ENCODE measurements at places on chromosomes 2 and 18. TPM values are rescaled to one million over a fixed set of nuclear protein-coding genes. Genes with fewer than 3 reads are reported as not detected.

- peaks cover 43% of the 10 kb centered on the region for H3K27me3 ChIP-seq
- DNase-seq: peak; percentile 44
- H3K4me3 ChIP-seq: no peak overlapping the region
- no peaks in the 10 kb centered on the region for H3K36me3 ChIP-seq
- peaks cover 35% of the 10 kb centered on the region for H3K4me1 ChIP-seq
- no peak overlapping the region for H3K27ac ChIP-seq
These were observed 2.8 kb downstream of the CIDEA start for GRCh38 chr18:12256951-12257350.

DNA sequence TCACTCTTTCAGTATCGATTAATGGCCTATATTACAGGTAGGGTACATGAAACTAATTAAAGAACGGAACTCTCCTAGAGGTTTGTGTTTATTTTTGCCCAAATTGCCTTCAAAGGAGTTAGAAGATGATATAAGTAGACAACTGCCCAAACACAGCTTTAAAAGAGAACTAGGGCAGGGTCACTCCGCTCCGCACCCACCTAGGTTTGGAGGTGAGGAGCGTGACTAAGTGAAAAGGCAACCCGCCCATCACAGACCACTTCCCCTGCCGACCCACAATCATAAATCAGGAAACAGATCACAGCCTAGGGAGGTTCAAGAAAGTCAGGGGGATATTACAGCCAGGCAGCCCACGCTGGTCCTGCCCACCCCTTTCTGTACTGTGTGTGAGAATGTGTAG is 166.7 kb downstream of the C1D start:
- H3K4me3 ChIP-seq: no peak overlapping the region
- H3K27ac ChIP-seq: no peak overlapping the region
- H3K36me3 ChIP-seq: no peaks in the 10 kb centered on the region
- no peak for DNase-seq

GRCh38 chr2:241797441-241798080 is 11.4 kb upstream of the NEU4 start:
- H3K27ac ChIP-seq: no peak overlapping the region
- no peaks in the 10 kb centered on the region for H3K36me3 ChIP-seq
- peaks cover 11% of the 10 kb centered on the region for H3K27me3 ChIP-seq

- no peaks in the 10 kb centered on the region for H3K36me3 ChIP-seq
- no peak for DNase-seq
- no peak overlapping the region for H3K4me3 ChIP-seq
- no peaks in the 10 kb centered on the region for H3K4me1 ChIP-seq
- H3K27me3 ChIP-seq: peaks cover 17% of the 10 kb centered on the region
- H3K27ac ChIP-seq: no peak overlapping the region
These were observed 13.8 kb upstream of the GATA6 start for GRCh38 chr18:22155584-22155983.

DNA sequence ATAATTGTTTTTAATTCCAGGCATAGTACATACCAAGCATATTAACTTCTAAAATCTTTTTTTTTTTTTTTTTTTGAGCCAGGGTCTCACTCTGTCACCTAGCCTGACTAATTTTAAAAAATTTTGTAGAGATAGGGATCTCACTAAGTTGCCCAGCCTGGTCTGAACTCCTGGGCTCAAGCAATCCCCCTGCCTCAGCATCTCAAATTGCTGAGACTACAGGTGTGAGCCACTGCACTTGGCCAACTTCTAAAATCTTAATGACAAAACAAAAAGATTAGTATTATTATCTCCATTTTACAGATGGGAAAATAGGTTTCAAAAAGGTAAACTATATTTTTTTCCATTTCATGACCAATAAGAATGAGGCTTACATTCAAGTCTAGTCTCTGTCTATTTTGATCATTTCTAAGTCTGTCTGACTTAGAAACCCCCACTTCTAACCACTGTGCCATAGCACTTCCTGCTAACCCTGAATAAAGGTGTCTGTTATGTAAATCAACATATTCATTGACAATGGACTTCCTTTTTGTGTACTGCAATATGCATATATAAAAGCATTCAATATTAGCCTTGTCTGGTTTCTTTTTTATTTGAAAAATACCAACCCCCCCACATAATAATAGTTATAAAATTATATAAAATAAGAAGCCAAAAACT is 28.7 kb upstream of the ZEB2 start:
- H3K36me3 ChIP-seq: no peaks in the 10 kb centered on the region
- H3K4me1 ChIP-seq: peaks cover 2% of the 10 kb centered on the region
- H3K27ac ChIP-seq: no peak overlapping the region
- no peak for DNase-seq
- no peak overlapping the region for H3K4me3 ChIP-seq

DNA sequence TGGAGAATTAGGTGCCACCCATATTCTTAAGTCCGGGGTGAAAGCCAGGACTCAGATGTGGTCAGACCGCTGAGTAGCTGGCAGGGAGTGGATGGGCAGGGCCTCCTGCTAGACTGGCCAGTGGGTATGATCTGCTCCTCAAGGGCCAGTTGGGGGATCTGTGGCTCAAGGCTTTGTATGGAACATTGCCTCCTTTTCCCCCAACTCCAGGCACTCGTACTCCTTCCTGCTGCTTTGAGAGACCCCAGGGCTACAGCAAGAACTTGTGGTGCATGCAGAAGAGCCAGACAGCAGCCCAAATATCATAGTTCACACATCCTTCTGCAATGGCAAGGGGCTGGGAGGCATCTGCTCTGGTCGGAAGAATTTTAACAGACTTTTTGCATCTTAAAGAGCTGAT is 61.7 kb downstream of the PDCL3 start:
- H3K4me3 ChIP-seq: no peak overlapping the region
- H3K4me1 ChIP-seq: no peaks in the 10 kb centered on the region
- DNase-seq: no peak

DNA sequence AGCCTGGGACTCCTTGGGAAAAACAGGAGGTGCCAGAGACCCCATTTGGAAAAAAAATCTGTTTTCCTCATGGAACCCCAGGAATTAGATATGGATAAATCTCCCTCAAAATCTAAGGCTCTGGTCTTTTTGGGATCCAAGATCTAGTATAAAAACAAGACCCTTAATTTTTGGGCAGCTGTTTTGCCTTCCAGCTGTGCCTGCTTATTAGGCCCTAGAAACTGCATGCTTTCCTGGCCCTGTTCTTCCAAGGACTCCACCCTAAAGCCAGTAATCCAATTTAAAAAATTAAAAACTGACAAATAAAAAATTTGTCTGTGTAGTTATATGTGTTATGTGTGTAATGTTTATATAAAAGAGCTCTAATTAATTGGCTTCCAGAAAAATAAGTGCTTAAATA is 274.6 kb downstream of the STK39 start:
- no peaks in the 10 kb centered on the region for H3K4me1 ChIP-seq
- no peak overlapping the region for H3K4me3 ChIP-seq
- H3K27ac ChIP-seq: no peak overlapping the region
- peaks cover 2% of the 10 kb centered on the region for H3K36me3 ChIP-seq
- no peak for DNase-seq

DNA sequence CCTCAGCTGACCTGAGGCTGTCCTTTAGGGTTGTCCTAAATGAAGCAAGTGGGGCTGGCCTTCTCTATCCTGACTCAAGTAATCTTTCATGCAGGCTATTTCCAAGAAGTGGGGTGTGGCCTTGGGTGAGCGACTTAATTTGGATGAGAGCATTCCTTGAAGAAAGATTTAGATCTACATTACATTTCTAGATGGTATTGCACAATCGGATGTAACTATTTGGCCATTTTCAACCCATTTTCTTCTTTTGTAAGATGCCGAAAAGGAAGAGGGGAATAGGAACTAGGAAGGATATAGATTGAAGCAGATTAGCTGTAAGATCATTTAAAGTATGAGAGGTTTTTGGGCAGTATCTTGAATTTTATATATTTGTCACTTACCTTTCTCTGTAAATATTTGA is 746.3 kb downstream of the MBD2 start:
- H3K27me3 ChIP-seq: no peaks in the 10 kb centered on the region
- no peaks in the 10 kb centered on the region for H3K36me3 ChIP-seq
- H3K27ac ChIP-seq: no peak overlapping the region

- H3K4me3 ChIP-seq: no peak overlapping the region
- no peaks in the 10 kb centered on the region for H3K4me1 ChIP-seq
- no peak overlapping the region for H3K27ac ChIP-seq
These were observed 804.7 kb upstream of the PIK3C3 start for GRCh38 chr18:41150316-41150715.

GRCh38 chr2:161981679-161982250 is 92.2 kb downstream of the DPP4 start:
- H3K4me1 ChIP-seq: no peaks in the 10 kb centered on the region
- H3K27me3 ChIP-seq: no peaks in the 10 kb centered on the region
- no peak overlapping the region for H3K4me3 ChIP-seq
- DNase-seq: no peak

DNA sequence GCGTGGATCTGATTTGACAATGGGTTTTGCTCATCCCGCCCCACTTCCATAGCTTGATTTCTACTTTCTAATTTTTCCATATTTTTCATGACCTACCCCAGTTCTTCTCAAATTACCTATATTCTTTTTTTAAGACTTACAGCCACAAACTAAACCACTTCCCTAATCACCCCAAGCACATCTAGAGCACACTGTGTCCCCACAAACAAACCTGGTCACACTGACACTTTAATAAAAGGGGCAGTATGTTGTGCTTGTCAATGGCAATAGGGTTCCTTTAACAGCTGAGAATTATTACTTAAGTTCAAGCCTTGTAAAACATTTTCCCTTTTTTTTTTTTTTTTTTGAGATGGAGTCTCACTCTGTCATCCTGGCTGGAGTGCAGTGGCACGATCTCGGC is 47.1 kb downstream of the MREG start:
- no peaks in the 10 kb centered on the region for H3K27me3 ChIP-seq
- DNase-seq: no peak
- H3K36me3 ChIP-seq: no peaks in the 10 kb centered on the region
- no peak overlapping the region for H3K27ac ChIP-seq
- no peak overlapping the region for H3K4me3 ChIP-seq

DNA sequence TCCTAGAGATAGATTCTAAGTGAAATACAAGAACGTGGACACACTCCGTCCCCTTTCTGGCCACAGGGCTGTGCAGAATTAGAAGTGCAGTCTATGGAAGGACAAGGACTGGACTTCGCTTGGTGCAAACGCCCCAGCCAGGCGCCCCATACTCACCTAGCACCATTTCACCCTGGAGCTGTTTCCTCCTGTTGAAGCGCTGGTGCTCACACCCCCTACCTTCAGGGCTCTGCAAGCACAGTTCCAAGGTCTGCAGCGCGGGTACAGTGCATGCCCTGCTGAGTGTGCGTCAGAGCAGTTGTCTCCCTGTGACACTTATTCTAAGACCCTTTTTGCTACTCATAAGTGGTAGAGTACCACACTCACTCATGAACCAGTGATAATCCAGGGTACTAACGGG is 3.0 kb downstream of the HPCAL1 start:
- peaks cover 24% of the 10 kb centered on the region for H3K4me1 ChIP-seq
- no peaks in the 10 kb centered on the region for H3K36me3 ChIP-seq
- DNase-seq: no peak
- peaks cover 29% of the 10 kb centered on the region for H3K27me3 ChIP-seq
- no peak overlapping the region for H3K4me3 ChIP-seq

Gene CBLN2
- 0.44 TPM for total RNA-seq

Gene LYG1
- 1.9 TPM for total RNA-seq

Gene TFCP2L1
- under 0.01 TPM for total RNA-seq

Gene HJURP
- total RNA-seq: 6.2 TPM

Gene SLC5A6
- 11.4 TPM for total RNA-seq

Gene MARCO
- total RNA-seq: 1.7 TPM
